CD4-positive, alpha-beta memory T cell (primary cell): ENCODE measurements at places on chromosomes 16 and 17. TPM values are rescaled to one million over a fixed set of nuclear protein-coding genes. Genes with fewer than 3 reads are reported as not detected.

The NTN3 gene
- total RNA-seq, result not detected

DNA sequence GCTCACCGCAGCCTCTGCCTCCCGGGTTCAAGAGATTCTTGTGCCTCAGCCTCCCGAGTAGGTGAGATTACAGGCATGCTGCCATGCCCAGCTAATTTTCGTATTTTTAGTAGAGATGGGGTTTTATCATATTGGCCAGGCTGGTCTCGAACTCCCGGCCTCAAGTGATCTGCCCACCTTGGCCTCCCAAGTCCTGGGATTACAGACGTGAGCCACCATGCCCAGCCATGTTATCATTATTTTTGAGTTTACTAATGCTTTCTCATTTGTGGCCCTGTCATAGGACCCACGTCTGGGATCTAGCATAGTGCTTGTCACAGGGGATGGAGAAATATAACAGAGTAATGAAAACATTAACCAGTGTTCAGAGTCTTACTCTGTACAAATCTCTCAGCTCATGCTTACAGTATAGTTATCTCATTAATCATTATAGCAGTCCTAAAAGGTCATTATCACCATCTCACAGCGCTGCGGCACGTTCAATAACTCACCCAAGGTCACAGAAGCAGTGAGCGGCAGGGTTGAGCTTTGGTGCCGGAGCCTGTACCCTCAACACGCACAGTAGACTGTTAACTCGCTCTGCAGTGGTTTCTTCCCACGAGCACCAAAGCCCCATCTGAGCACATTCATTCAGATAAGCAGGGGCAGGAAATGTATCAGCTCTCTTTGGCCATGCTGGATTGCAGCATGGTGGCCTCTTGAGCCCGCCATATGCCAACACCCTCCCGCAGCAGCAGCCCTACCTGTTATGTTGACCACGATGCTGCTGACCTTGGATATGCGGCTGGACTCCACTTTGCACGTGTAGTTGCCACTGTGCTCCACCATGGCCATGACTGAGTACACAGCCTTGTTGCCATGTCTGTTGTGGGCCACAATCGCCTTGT lies 21.4 kb downstream of the PECAM1 start:
- DNase-seq, result no peak
- no peaks in the 10 kb centered on the region for H3K27me3 ChIP-seq
- no peak overlapping the region for H3K27ac ChIP-seq
- no peak overlapping the region for H3K4me3 ChIP-seq
- H3K4me1 ChIP-seq, result no peaks in the 10 kb centered on the region
- H3K36me3 ChIP-seq, result no peaks in the 10 kb centered on the region

The CLEC18C gene
- total RNA-seq, result 1.0 TPM

DNA sequence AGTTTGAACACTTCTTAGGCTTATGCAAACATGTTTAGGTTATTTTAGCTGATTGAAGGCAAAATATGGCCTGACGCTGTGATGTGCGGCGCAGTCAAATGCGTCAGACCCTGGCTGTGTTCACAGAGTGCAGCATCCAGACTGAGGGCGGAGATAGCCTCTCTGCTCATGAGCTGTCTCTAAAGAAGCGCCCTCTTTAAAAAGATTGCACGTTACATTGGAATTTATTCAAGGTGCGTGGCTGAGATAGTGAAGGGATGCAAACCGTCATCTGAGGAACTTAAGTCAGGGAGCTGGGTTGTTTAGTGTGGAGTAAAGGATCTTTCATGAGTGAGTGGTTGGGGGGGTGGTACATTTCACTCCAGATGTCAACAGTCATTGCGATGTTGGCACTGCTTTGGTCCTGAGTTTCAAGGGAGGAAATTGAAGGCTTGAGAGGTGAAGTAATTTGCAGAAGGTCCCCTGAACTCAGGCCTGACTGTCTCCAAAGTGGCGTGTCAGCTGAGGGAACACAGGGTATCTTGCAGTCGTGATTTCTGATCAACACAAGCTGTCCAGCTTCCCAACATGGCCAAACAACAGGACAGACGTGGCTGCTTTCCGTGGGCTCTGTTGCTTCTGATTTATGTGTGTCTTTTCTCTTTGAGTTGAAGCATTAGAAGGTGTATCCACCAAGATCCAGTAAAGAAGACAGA lies 33.4 kb downstream of the RPTOR start:
- H3K36me3 ChIP-seq, result no peaks in the 10 kb centered on the region
- H3K4me1 ChIP-seq, result peaks cover 10% of the 10 kb centered on the region
- no peaks in the 10 kb centered on the region for H3K27me3 ChIP-seq
- H3K4me3 ChIP-seq, result no peak overlapping the region
- no peak overlapping the region for H3K27ac ChIP-seq

DNA sequence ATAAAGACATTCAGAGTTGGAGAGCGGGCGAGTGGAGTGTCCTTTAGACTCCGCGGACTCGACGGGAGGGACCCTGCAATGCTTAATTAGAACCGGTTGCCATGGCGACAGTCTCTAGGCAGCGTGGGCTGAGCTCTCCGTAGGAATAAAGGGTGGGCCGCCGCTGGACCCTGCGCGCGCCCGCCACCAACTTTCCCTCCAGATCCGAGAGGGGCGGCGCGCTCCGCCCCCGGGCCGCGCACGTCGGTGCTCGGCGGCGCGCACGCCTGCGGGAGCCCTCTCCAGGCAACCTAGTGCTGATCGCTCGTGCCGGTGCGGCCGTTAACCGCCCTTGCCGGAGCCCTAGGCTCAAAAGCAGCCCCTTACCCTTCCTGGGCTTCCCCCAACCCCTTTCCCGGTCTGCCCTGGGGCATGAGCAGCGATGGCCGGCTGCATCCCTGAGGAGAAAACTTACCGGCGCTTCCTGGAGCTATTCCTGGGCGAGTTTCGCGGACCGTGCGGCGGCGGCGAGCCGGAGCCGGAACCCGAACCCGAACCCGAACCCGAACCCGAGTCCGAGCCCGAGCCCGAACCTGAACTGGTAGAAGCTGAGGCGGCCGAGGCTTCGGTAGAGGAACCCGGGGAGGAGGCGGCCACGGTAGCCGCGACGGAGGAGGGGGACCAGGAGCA lies at the start of gene PPM1E:
Gene PPM1E, plus strand, starts transcription at position 278 of the 669 bp plus-strand sequence.
- peaks cover 13% of the 10 kb centered on the region for H3K4me1 ChIP-seq
- no peaks in the 10 kb centered on the region for H3K36me3 ChIP-seq
- peak; percentile 42 for DNase-seq
- no peak within 1 kb of the TSS for H3K27ac ChIP-seq
- peaks cover 18% of the 10 kb centered on the region for H3K27me3 ChIP-seq

GRCh38 chr17:41919840-41920579 lies 1.3 kb upstream of the ACLY start:
- H3K4me1 ChIP-seq, result peaks cover 36% of the 10 kb centered on the region
- H3K36me3 ChIP-seq, result no peaks in the 10 kb centered on the region
- no peak for DNase-seq

GRCh38 chr17:9020096-9020823 lies 1.1 kb upstream of the NTN1 start:
- no peak for DNase-seq
- peaks cover 34% of the 10 kb centered on the region for H3K27me3 ChIP-seq

The TMEM132E gene
- total RNA-seq, result 0.23 TPM

- peak overlapping the region; percentile 94 for H3K27ac ChIP-seq
- H3K4me1 ChIP-seq, result peaks cover 39% of the 10 kb centered on the region
- H3K36me3 ChIP-seq, result no peaks in the 10 kb centered on the region
- H3K27me3 ChIP-seq, result no peaks in the 10 kb centered on the region
- peak overlapping the region; percentile 97 for H3K4me3 ChIP-seq
- peak; percentile 66 for DNase-seq
Observed at GRCh38 chr17:38701504-38702165, 3.4 kb upstream of the MLLT6 start.

The CLEC16A gene
- total RNA-seq, result 24.8 TPM

The CDH8 gene
- total RNA-seq, result not detected

The TBC1D3I gene
- total RNA-seq, result 1.3 TPM

- H3K4me1 ChIP-seq, result no peaks in the 10 kb centered on the region
- no peaks in the 10 kb centered on the region for H3K27me3 ChIP-seq
- no peak overlapping the region for H3K27ac ChIP-seq
- no peak for DNase-seq
Observed at GRCh38 chr17:20315821-20316220, 151.5 kb downstream of the LGALS9B start.

The SSTR5 gene
- not detected for total RNA-seq

DNA sequence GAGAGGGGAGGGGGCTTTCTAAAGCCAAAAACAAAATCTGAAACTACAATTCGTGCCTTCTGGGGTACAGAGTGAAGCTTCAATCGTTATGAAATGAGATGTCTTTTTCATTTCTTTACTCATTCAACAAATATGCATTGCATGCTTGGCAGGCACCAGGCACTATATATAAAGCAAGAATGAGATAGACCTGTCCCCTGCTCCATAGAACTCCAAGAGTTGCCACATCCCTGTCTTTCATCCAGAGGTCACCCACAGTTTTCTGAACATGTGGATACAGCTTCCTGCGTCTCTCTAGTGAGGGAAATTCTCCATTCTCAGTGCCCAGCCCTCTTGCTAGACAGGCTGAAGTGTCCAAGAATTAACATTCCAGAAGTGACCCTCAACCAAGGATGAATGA lies 343.2 kb upstream of the MAF start:
- no peak overlapping the region for H3K27ac ChIP-seq
- no peak overlapping the region for H3K4me3 ChIP-seq
- H3K36me3 ChIP-seq, result no peaks in the 10 kb centered on the region
- DNase-seq, result no peak

DNA sequence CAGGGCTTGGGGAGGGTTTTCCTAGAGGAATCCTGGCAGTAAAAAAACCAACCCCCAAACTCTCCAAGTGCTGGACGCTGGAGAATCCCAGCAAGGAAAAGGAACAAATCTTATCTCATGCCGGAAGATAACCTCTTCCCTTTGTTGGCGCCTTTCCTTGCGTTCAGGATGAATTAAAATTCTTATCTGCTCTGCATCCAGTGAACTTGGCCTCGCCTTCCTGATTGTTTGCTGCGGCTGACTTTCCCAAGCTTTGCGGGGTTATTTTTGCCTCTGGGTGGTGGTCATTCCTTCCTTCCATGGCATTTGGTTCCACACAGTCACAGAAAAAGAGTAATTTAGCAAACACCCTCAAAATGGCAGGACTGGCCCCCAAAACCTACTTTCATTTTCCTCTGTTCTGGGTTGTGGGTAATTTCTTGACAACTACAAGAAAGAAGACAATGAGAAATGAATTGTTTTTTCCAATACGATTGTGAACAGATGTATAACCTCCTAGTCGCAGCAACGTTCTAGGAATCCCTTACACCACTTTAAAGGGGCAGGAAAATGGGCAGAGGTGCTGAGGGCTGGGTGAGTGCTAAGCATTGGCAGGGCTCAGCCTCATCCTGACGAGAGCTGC lies 77.8 kb downstream of the MRC2 start:
- no peaks in the 10 kb centered on the region for H3K27me3 ChIP-seq
- H3K4me3 ChIP-seq, result no peak overlapping the region
- H3K27ac ChIP-seq, result no peak overlapping the region
- H3K4me1 ChIP-seq, result peaks cover 10% of the 10 kb centered on the region

GRCh38 chr16:12447556-12447955 lies 356.1 kb downstream of the CPPED1 start:
- H3K4me1 ChIP-seq, result no peaks in the 10 kb centered on the region
- H3K4me3 ChIP-seq, result no peak overlapping the region
- no peak overlapping the region for H3K27ac ChIP-seq
- DNase-seq, result no peak
- H3K27me3 ChIP-seq, result no peaks in the 10 kb centered on the region
- H3K36me3 ChIP-seq, result no peaks in the 10 kb centered on the region

DNA sequence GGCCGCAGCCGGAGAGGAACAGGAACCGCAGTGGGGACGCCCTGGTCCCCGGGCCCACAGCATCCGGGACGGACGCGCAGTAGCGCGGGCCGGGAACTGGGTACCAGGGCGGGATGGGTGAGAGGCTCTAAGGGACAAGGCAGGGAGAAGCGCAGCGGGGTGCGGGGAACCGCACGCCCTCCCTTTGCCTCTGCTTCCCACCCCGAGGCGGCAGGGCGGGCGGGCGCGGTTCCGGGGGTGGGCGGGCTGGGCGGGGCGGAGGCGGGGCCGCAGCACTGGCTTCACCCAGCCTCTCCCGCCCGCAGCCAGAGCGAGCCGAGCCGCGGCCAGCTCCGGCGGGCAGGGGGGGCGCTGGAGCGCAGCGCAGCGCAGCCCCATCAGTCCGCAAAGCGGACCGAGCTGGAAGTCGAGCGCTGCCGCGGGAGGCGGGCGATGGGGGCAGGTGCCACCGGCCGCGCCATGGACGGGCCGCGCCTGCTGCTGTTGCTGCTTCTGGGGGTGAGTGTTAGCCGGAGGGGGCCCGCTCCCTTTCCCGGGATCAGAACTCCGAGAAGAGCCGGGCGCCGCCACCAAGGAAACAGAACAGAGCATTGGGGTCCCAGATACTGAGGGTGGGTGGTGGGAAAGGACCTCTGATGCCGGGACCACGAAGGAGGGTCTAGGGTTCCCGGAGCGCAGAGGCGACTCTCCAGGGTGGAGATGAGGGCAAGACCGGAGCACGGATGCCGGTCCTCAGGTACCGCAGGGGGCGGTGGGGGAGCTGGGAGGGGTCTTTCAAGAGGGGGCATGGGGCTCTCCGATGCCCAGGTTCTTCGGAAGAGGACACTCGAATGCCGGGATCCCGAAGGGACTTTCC lies at the start of gene NGFR:
Gene NGFR, plus strand, starts transcription at position 308 of the 856 bp plus-strand sequence. Its CDS starts 125 bp downstream, at position 433.
- H3K27ac ChIP-seq, result no peak within 1 kb of the TSS
- H3K27me3 ChIP-seq, result peaks cover 22% of the 10 kb centered on the region
- no peaks in the 10 kb centered on the region for H3K36me3 ChIP-seq
- peaks cover 34% of the 10 kb centered on the region for H3K4me1 ChIP-seq

The GABARAPL2 gene
- total RNA-seq, result 91.9 TPM

DNA sequence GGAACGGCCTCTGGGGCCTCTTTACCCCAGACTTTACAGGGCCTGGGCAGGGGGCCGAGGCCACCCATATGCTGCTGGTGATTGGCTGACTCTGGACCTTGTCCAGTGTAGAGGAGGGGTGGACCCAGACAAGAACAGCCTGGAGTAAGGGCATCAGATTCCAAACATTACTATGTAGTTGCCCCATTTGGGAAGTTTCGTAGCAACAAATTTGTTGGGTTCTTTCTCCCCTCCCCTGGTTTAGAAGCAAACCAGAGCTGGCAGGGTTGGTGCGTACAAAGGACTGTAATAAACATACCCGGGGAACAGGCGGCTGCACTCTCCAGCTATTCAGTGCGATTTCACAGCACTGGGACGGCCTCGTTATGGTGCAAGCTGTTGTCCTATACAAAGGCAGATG lies 145.5 kb downstream of the NTN1 start:
- no peak overlapping the region for H3K27ac ChIP-seq
- no peaks in the 10 kb centered on the region for H3K27me3 ChIP-seq

DNA sequence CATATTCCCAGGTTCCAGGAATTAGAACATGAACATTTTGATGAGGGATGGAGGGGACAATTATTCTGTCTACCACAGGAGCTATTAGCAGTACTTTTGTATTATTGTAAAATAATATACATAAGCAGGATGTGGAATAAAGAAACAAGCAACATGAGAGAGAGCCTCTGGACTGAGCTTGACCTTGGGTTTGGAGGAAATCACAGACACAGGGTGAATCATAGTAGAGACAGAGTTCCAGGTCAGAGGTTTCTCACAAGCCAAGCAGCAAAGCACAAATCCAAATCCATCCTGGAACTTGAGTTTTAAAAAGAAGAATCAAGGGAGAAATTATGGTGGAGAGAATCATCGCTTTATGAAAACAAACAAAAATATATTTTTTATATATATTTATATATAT lies 5.1 kb downstream of the KRT31 start:
- no peak for DNase-seq
- H3K27ac ChIP-seq, result no peak overlapping the region
- no peaks in the 10 kb centered on the region for H3K4me1 ChIP-seq
- H3K27me3 ChIP-seq, result no peaks in the 10 kb centered on the region
- no peak overlapping the region for H3K4me3 ChIP-seq
- no peaks in the 10 kb centered on the region for H3K36me3 ChIP-seq

GRCh38 chr16:64864232-64864809 lies 257.5 kb downstream of the CDH11 start:
- no peaks in the 10 kb centered on the region for H3K4me1 ChIP-seq
- no peak overlapping the region for H3K4me3 ChIP-seq
- no peak for DNase-seq
- H3K27me3 ChIP-seq, result no peaks in the 10 kb centered on the region
- no peak overlapping the region for H3K27ac ChIP-seq
- H3K36me3 ChIP-seq, result no peaks in the 10 kb centered on the region

The RPH3AL gene
- total RNA-seq, result 5.9 TPM
